ENCODE measurements at places on chromosomes 12 and 14.

DNA sequence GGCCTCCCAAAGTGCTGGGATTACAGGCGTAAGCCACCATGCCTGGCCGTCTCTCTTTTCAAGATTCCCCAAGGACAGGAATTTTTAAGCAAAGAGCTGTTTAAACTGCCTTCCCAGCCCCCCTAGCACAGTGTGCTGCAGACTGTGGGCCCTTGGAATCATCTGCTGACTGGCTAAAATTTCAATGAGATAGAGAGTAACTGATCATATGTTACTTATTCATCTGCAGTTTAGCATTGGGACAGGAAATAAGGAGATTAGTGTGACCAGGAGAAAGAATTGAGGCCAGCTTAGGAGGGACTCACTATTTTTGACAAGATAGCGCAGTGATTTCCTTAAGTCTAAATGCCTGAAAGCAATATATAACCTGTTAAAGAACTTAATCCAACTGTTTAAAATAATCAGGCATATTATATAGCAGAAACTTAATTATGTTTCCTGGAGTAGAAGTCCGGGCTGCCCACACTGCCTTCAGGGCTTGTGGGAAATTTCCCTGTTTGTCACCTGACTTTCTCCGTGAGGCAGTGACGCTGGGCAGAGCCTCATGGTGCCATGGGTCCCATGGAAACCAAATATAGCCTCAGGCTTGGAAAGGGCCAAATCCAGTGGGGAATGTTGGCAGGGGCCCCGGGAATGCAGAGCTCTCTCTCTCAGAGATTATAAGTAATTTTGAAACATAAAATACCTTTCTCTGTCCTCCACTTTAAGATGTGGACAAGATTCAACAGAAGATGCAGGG, 22.8 kb upstream of the CEBPE start:
- no peak for DNase-seq

DNA sequence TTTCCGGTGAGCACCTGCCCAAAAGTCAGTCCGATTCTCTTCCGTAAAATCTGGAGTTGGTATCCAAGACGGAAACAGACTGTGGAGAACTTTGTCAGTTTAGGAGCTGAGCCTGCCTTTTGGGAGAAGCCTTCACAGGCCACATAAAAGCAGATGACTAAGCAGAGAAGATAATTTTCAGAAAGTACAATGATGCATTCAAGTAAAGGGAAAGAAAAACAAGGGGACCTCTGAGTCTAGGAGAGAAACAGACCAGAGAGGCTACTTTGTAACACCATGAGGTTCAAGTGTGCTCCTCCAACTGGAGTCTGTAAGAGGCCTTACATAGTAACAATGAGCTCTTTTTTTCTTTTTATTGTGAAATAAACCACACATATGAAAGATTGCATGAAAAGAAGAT, 21.1 kb downstream of the TMED8 start:
- DNase-seq = no peak

- DNase-seq = no peak
These were observed 1005.5 kb downstream of the VRK1 start for GRCh38 chr14:97802430-97803373.

GRCh38 chr12:108637222-108637971, 3.7 kb upstream of the SELPLG start:
- no peak for DNase-seq

DNA sequence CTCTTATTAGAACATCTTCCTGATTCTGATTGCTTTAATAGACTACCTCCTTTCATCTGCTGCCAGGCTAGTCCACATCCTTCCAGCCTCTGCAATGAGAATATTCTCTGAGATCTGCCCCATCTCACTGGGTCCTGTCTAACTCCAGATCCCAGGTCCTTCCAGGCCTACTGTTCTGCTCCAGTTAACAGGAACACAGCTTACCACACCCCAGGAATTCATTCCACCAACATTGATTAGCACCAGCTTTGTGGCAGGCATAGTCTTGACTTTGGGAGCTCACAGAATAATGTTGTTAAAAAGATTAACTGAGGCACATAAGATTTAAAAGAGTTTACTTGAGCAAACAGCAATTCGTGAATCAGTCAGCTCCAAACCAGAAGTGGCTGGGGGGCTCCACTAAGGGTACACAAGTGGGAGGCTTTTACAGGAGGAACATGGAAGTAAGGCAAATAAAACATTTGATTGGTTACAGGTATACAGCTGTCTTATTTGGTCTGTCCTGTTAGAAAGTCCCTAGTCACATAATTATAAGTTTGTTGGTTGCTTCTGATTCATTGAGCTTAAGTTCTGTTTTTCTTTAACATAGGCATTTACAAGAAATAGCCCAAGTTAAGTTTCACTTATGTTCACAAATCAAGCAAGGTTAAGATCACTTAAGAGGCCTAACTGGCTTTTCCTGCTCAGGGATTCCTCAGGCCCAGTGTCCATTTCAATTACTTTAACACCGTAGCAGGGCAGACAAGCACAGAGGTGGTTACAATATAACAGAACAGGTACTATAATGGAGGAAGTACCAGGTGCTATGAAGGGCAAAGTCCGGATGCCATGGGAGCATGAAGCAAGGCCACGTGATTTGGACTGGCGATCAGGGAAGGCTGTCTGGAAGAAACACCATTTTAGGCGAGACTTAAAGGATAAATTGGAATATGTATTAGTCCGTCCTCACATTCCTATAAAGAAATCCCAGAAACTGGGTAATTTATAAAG, 12.2 kb upstream of the MYH7 start:
- no peak for DNase-seq

- DNase-seq = no peak
These were observed 33.6 kb downstream of the CDKL1 start for GRCh38 chr14:50362764-50363713.

DNA sequence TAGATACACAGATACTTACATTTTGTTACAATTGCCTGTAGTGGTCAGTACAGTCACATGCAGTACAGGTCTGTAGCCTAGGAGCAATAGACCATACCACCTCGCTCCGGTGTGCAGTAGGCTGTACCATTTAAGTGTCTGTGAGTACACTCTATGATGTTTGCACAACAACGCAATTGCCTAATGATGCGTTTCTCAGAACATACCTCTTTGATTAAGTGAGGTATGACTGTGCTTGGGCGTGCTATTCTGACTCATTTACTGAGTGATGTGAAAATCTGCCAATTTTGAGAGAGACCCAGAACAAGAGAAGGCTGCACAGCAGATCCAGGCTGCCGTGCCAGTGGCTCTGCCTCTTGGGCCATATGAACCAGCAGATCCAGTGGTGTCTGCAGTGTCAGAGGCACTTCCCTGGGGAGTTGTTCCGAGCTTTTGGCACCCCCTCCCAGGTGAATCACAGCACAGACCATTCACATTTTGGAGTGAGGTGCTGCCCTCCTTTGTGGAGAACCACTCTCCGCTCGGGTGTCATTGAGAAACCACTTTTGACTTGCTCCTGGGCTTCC, 20.4 kb downstream of the DLK1 start:
- DNase-seq = no peak

All from K562 (cell line).